Renal cortex interstitium (tissue), 15 donors: ENCODE measurements at places on chromosomes 3 and 15. TPM values are rescaled to one million over a fixed set of nuclear protein-coding genes. Genes with fewer than 3 reads are reported as not detected.

MDFIC2 gene
- polyA plus RNA-seq, result not detected

- no peak for DNase-seq
Observed at GRCh38 chr3:106157411-106157810, 288.6 kb upstream of the CBLB start.

UBE2E2 gene
- 53.0 TPM for polyA plus RNA-seq

GRCh38 chr15:31516440-31516839, 189.8 kb downstream of the KLF13 start:
- DNase-seq, result no peak

PEAK1 gene
- polyA plus RNA-seq, result 27.4 TPM
